CD4-positive, CD25-positive, alpha-beta regulatory T cell (primary cell): ENCODE measurements at places on chromosomes 1 and 21.

- no peak for DNase-seq
Measured at GRCh38 chr1:14367451-14367850, 231.0 kb upstream of the KAZN start.

DNA sequence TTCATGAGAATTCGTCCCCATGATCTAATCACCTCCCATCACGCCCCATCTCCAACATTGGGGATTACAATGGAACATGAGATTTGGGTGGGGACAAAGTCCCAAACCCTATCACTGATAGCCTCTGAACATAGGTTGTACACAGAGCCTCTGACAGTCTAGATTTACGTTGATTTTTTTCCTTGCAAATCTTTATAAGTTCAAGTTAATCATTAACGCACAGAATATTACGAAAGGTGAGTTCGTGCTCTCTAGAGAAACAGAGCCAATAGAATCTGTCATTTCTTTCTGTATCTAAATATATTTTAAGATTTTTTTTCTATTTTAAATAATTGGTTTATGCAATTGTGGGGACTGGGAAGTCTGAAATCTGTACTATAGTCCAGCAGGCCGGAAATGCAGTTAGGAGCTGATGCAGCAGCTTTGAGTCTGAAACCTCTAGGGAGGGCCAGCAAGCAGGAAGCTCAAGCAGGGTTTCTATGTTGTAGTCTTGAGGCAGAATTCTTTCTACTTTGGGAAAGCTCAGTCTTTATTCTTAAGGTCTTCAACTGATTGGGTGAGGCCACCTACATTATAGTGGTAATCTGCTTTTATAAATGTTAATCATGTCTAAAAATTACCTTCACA lies 61.0 kb downstream of the SELENOF start:
- DNase-seq = no peak

DNA sequence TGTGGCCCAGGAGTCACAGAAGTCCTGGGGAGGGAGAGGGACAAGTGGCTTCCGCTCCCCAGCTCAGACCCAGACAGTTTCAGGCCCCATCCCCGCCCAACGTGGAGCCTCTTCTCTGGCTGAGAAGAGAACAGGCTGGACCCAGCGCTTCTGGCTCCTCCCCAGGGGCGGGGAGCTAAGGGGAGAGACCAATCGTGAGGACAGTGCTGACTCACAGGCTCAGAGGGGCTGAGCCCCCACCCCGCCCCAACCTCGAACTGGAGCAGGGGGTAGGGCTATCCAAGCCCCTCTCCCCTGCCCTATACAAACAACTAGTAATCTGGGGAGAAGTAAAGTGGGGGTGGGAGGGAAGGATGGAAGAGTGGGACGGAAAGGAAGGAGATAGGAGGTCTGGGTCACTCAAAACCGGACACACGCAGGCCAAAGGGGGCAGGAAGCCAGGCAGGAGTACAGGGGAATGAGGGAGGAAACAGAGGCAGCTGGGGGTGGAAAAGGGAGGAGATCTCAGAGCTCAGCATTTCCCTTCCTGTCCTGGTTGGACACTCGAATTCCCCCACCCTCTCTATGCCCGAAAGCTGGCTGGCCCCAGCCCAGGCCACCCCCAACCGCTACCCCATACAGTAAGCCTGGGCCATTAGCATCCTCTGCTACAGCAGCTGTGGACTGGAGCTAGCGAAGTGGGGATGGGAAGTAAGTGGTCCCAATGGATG lies at the start of gene SHC1:
Gene SHC1 (minus strand): TSS at position 117 of the 710 bp plus-strand sequence. CDS start 221 bp downstream, outside the sequence.
- no peak for DNase-seq

DNA sequence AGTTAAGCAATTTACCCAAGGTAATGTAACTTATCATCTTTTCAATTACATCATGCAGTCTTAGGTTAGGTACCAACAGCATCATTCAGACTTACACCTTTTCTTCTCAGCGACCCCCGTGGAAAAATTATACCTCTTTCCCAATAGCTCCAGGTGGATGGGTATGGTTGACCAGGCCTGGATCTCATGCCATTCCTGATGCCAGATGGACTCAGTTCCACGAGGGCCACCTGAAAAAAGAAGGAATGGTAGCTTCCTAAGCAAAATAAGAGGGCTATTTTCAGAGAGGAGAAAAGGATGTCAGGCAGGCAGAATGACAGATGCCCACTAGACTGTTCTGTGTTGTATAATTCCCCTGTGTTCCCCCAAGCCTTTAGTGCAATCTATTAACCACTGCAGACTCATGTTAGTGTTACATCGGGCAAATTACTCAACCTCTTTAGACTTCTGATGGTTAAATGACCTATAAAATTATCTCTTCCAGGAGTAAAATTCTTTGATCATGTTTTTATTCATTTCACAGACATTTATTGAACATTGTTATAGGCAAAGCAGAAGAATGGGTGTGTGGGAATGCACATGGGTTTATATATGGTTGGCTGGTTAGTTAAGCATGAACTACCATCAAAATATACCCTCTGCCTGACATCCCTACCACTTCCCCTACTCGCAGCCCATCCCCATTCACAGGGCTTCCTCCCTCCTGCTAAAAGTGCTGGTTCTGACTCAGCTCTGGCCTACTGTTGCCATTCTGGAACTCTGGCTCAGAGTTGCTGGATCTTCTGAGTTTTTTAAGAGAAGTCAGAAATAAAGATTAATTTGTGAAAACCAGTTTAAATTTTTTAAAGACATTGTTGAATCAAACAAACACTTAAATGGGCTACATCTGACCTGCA lies 10.6 kb upstream of the MYSM1 start:
- DNase-seq = no peak

GRCh38 chr1:107430540-107431228 lies 289.8 kb downstream of the NTNG1 start:
- peak; percentile 44 for DNase-seq

GRCh38 chr1:228554107-228554506 lies 66.9 kb downstream of the RNF187 start:
- no peak for DNase-seq

- no peak for DNase-seq
Measured at GRCh38 chr1:34845131-34845901, 14.2 kb downstream of the SMIM12 start.

- no peak for DNase-seq
Measured at GRCh38 chr1:62516600-62516999, 79.8 kb downstream of the USP1 start.

- no peak for DNase-seq
Measured at GRCh38 chr1:78068681-78069283, 23.0 kb downstream of the GIPC2 start.

GRCh38 chr21:28220680-28221079 lies 772.0 kb downstream of the LTN1 start:
- no peak for DNase-seq

- DNase-seq = no peak
Measured at GRCh38 chr1:1950940-1951339, 31.9 kb upstream of the TMEM52 start.

- no peak for DNase-seq
Measured at GRCh38 chr1:200624679-200625335, 4.3 kb upstream of the KIF14 start.

DNA sequence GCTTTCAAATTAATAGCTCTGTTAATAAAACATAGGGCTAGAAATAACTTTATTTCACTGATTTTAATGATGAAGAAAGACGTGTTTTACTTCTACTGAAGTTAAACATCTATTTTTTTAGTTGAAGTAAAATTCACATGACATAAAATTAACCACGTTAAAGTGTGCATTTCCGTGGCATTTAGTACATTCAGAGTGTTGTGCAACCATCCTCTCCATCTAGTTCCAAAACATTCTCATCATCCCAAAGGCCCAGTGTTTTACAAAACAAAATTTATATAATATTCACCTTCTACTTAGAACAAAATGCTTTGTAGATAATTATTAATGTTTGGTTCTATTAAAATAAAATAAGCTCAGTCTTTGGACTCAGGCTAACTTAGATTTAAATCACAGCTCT lies 108.5 kb upstream of the GNG12 start:
- DNase-seq = no peak

DNA sequence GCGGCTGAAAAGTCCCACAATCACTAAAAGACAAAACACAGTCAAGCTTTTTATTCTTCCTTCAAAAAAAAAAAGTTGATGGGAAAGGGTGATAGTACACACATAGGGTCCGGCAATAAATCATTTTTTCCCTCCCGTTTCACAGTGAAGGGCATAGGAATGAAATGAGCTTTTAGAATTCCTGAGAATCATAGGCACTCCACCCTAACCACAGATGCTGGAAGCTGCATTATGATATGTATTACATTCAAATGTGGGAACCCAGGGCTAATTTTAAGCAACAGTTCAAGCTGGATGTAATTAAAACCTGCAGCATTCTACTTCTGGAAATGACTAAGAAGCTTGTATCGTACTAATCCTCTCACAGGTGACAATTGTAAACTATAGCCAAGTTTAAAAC lies 75.7 kb upstream of the KCNJ15 start:
- no peak for DNase-seq

DNA sequence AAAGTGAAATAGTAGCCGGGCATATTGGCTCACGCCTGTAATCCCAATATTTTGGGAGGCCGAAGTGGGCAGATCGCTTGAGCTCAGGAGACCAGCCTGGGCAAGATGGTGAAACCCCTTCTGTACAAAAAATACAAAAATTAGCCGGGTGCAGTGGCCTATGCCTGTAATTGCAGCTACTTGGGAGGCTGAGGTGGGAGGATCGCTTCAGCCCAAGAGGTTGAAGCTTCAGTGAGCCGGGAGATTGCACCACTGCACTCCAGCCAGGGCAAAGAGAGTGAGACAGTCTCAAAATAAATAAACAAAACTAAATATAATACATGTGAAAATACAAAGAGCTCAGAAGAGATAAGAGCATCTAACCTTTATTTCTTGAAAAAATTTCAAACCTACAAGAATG lies 2.3 kb upstream of the MSTO1 start:
- no peak for DNase-seq

DNA sequence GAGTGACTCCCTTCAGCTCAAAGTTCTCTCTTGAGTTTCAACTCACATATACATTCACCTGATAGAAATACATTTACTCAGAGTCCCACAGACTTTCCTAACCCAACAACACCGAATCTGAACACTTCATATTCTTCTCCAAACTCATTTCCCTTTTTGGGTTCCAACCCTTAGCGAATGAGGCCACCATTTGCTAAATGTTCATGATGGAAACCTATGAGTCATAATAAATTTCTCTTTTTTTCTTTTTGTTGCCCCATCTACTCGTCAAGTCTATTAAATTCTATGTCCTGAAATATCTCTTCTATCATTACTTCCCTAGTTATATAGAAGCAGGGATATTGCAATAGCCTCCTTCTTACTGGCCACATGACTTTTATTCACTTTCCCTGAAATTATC lies 100.1 kb downstream of the HLX start:
- no peak for DNase-seq

GRCh38 chr1:205483372-205483771 lies 21.1 kb upstream of the CDK18 start:
- DNase-seq = no peak

- no peak for DNase-seq
Measured at GRCh38 chr21:31332525-31332924, 11.5 kb downstream of the TIAM1 start.

DNA sequence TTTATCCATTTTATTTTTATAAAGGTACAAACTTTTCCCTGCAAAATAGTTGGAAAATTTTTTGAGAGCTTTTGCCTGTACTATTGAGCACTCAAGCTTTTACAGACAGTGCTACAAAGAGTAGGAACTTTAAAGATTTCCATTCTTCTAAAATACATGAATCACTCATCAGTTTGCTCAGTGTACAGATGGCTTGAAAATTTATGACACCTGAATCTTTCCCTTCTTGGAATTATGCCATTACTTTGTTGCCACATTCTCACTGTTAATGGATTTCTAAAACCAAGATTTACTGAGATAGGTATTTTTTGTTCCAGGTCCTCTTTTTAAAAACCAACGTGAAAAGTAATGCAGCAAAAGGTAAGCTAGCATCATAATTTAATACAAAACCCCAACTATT lies 76.0 kb downstream of the GPATCH2 start:
- DNase-seq = no peak

- DNase-seq = no peak
Measured at GRCh38 chr1:183783342-183783741, 21.6 kb upstream of the RGL1 start.

GRCh38 chr1:209815490-209815889 lies 9.5 kb upstream of the IRF6 start:
- no peak for DNase-seq

- no peak for DNase-seq
Measured at GRCh38 chr1:111496398-111496797, 7.0 kb downstream of the ADORA3 start.

DNA sequence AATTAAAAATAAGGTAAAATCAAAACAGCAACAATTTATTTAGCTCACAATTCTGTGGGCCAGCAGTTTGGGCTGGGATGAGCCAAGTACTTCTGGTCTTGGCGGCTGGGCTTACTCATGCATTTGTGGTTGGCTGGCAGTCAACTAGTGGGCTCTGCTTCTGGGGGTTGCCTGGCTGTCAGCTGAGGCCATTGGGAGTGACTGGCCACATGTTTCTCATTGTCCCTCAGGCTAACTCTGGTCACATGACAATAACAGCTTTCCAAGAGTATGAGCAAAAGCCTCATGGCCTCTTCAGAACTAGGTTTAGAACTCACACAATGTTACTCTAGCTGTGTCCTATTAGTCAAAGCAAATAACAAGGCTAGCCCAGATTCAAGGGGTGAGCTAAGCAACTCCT lies 15.6 kb upstream of the CHIA start:
- DNase-seq = no peak

DNA sequence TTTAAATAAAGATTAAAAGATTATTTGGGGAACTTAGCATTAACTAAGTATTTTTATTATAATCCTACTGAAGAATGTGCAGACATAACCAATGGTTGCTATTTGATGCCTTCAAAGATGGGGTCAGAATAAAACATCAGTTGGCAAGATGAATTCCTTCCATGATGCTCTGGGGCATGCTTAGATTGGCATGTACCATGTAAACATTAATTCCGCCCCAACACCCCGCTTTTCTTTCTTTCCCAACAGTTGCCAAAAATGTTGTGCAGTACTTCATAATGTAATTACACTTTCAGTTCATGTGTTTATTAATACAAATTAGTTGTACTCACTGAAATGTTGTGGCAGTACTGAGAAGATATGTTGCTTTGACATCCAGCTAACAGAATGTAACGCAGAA lies 82.6 kb downstream of the SPAG17 start:
- DNase-seq = no peak

GRCh38 chr1:180988253-180988752 lies 34.4 kb downstream of the STX6 start:
- DNase-seq = no peak

- no peak for DNase-seq
Measured at GRCh38 chr1:219629296-219629880, 16.5 kb upstream of the ZC3H11B start.

GRCh38 chr1:25036117-25036546 lies 106.1 kb upstream of the RUNX3 start:
- DNase-seq = no peak
